ENCODE measurements at places on chromosomes 2 and 18.

- peak; percentile 94 for DNase-seq
Measured at GRCh38 chr2:73870084-73870483, 22.7 kb upstream of the ACTG2 start.

- no peak for DNase-seq
Measured at GRCh38 chr2:25720575-25720974, 47.2 kb upstream of the DTNB start.

DNA sequence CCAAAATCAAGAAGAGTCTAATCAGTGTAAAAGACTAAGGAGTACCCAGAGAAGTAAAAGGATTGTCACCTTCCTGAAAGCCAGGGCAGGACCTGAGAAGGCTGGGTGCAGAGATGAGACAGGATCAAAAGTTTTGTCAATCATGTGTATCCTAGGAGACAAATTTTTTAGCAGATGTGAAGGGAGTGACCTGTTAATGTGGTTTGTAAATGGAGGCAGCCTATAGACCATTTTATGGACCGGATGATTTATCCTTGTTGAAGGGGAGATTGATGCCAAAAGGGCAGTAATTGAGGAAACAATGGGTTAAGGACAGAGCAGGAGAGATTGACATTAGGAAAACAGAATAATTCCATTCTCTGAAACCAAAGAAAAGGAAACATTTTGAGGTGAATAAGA is 813 bp downstream of the NDC80 start:
- no peak for DNase-seq

DNA sequence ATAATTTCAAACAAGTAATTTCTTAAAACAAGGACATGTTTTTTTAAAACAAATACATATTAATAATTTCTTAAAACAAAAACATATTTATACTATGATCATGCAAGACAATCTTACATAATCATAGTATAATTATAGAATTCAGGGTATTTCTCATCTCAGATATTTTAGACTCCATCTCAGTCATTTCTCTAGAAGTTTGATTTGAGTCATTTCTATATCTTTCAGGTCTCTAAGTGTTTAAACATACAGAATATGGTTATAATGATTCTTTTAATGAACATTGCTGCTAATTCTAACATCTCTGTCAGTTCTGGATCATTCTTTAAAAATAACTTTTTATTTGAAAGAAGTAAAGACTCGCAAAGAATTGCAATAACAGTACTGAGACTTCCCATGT is 154.2 kb upstream of the KYNU start:
- no peak for DNase-seq

DNA sequence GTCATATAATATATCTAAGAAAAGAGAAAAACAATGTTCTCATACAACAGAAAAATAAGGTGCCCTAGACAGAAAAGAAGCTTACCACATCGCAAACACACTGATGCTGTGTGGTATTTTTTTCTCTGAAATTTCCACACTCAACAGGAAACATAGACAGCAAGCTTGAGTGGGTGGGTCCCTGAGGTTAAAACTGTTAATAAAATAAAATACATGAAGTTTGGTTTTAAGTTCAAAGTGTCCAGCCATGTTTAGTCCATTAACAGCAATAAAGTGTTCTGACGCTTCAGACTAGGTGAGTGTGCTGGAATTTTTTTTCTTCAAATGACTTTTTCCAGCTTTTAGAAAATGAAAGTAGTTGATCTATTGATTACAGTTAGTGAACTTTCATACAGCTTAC is 83.3 kb upstream of the EPB41L5 start:
- DNase-seq, result no peak

GRCh38 chr2:167759531-167759930 is 487.9 kb downstream of the STK39 start:
- no peak for DNase-seq

GRCh38 chr18:45373286-45373880 is 241.9 kb upstream of the SLC14A2 start:
- no peak for DNase-seq

DNA sequence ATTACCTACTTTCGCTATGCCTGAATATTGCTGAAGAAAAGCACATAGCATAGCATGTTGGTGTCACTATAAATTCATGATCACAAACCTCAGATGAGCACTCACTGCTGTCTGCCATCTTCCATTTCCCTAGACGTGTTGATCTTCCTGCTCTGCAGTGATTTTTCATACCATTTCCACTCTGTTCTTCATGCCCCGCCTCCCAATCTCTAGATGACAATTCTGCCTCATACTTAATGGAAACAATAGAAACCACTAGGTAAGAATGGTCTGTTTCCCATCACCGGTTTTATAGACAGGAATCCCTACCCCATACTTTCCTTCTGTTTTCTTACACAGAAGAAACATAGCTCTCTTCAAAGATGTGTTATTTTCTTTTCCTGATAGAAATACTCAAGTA is 63.8 kb downstream of the PIK3C3 start:
- DNase-seq, result no peak

GRCh38 chr18:10055125-10055750 is 141.4 kb downstream of the VAPA start:
- no peak for DNase-seq

DNA sequence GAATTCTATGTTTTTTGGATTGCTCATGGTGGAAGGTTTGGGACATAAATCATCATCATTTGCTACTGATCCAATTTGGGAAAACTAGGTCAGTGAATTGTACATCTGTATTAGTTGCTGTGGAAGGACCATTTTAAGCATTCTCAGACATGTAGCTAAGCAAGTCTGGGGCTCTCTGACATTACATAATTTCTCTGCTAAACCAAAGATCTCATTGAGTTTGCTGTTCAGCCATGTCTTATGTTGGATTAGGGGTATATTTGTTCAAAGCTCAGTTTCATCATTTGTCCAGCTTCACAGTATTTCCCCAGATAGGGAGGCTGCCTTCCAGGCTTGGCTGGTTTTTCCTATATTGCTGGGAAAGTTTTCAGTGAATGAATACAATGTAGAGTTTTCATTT is 399.7 kb downstream of the MTX2 start:
- no peak for DNase-seq

DNA sequence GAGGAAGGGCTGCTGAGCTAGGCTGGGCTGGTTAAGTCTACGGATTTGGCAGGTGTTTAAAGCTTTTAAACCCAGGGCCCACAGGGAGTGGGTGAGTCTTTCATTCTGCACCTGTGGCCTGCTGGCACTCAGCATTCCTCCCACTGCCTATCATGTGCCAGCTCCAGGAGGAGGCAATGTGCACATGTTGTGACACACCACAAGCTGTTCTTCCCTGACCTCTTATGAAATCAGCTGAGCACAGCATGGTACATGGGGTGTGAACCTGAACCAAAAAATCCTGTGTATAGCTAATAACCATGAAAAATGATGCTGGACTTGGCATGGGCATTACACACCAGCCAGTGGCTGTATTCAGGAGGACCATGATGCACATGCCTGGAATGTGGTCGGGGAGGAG is 297.9 kb upstream of the MMADHC start:
- no peak for DNase-seq

- no peak for DNase-seq
Measured at GRCh38 chr2:148578493-148578884, 66.1 kb upstream of the EPC2 start.

DNA sequence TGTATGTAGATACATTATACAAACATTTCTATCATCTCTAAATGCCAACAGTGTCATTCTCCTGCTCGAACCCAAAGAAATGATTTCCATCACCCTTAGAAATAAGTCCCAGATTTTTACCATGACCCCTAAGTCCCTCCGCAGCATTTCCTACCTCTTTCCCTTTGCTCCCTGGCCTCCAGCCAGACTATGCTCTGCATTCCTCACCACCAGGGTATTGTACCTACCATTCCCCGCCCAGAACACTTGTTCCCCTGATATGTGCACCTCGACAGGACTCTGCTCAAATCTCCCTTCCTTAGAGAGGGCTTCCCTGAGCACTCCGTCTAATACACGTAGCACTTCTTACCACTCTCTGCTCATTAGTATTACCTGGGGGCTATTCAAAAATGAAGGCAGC is 630.2 kb downstream of the ARHGAP15 start:
- DNase-seq, result no peak

- peak; percentile 95 for DNase-seq
Measured at GRCh38 chr2:55049043-55049820, 1.0 kb downstream of the RTN4 start.

DNA sequence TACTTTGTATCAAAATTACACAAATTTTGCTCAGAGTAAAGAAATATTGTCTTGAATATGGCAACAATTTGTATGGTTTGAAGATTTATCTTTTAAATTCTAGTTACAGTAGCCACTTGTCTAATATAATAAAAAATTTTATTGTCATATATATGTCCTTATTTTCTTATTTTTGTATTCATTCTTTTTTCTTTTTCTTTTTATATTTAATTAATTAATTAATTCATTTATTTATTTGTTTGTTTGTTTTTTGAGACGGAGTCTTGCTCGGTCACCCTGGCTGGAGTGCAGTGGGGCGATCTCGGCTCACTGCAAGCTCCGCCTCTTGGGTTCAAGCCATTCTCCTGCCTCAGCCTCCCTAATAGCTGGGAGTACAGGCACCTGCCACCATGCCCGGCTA is 3.7 kb upstream of the CDH19 start:
- no peak for DNase-seq

GRCh38 chr2:119699016-119699606 is 20.1 kb downstream of the TMEM177 start:
- no peak for DNase-seq

DNA sequence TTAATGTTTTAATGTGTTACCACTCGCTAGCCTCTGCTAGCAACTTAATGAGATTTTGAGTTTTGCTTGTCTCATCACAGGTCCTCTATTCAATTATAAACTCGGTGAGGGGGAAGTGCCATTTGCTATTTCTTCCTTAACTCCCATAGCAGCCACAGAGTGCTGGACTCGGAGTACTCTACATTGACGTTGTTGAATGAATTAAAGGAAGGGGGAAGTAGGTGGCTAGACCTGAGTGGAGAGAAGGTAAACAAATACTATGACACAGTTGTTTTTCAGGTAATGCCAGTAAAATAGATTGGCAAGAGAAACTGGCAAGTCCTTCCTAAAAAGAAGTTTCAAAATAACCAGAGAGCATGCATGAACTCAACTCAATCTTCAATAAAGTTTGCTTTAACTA is 339.3 kb downstream of the HRH4 start:
- no peak for DNase-seq

All from ascending aorta (tissue), 2 donors.